ENCODE measurements at places on chromosomes 2 and 18. TPM values are rescaled to one million over a fixed set of nuclear protein-coding genes. Genes with fewer than 3 reads are reported as not detected.

Gene EFR3B
- total RNA-seq, result 4.3 TPM

Gene EVX2
- not detected for total RNA-seq

GRCh38 chr2:126345691-126346090 lies 310.3 kb upstream of the GYPC start:
- DNase-seq, result no peak

GRCh38 chr2:164879901-164880535 lies 38.4 kb upstream of the COBLL1 start:
- no peak for DNase-seq

- DNase-seq, result no peak
Measured at GRCh38 chr18:29057703-29058102, 880.8 kb upstream of the CDH2 start.

DNA sequence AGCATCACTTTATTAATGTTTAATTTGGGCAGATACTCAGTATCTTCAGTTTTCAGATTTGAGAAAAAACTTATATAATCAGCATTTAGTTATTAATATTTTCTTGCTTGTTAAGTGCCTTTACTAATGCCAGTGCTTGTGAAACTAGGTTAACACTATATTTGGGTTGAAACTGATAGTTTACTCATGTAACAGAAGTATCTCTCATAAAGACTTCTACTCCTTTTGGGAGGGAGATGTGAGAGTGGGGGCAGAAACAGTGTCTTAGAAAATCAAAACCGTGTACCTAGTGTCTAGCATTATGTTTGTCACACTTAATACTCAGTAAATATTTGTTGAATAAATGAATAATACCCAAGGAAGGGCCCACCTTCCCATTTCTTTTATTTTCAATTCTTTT lies 129.5 kb downstream of the MSTN start:
- DNase-seq, result no peak

Gene FKBP1B
- total RNA-seq, result 5.5 TPM

- no peak for DNase-seq
Measured at GRCh38 chr18:1595195-1595594, 690.5 kb downstream of the ADCYAP1 start.

- no peak for DNase-seq
Measured at GRCh38 chr2:142422769-142423168, 292.0 kb upstream of the LRP1B start.

GRCh38 chr2:165893556-165893955 lies 60.0 kb downstream of the TTC21B start:
- DNase-seq, result no peak

Gene REG3G
- total RNA-seq, result not detected

GRCh38 chr18:60113396-60113795 lies 213.6 kb downstream of the PMAIP1 start:
- DNase-seq, result no peak

DNA sequence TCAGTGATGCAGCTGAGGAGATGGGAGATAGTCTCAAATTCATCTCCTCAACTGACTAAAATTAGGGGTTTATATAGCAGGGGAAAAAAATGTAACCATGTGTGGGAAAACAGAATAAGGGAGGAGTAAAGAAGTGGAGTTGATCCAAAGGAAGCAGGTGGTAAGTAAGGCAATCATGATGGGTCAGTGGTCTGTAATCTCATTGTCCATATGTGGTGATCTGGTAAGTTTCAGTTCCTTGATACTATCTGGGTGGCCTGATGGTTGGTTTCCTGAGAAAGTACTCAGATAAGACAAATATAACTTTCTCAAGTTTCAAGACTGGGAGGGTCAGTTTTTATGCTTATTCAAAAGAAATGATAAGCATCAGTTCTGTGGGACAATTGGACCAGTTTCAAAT lies 312.3 kb upstream of the KCNJ3 start:
- DNase-seq, result no peak

DNA sequence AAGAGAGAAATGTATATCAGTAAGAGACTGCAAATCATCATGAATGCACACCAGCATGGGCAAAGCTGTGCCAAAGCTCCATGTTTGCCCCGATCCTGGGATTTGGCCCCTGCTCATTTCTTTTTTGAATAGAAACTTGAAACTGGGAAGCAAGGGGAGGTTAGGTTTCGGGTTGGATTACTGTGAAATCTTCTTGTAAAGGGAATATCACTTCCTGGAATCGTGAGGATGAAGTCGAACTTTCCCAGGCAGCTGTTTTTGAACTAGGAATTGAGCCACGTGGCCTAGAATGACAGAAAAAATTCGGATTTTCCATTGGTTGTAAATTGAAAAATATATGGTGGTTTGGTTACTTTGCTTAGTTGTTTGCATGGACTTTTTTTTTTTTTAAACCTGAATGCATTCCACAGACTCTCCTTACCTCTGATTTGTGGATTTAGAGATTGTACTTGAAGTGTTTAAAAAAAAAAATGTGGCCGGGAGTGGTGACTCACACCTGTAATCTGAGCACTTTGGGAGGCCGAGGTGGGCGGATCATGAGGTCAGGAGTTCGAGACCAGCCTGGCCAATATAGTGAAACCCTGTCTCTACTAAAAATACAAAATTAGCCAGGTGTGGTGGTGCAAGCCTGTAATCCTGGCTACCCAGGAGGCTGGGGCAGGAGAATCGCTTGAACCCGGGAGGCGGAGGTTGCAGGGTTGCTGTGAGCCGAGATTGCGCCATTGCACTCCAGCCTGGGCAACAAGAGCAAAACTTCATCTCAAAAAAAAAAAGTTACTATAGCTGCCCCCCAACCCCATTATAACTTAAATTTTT lies 32.1 kb downstream of the GRHL1 start:
- DNase-seq, result no peak

Gene UGT1A10
- total RNA-seq, result not detected

Gene ECEL1
- 0.33 TPM for total RNA-seq

DNA sequence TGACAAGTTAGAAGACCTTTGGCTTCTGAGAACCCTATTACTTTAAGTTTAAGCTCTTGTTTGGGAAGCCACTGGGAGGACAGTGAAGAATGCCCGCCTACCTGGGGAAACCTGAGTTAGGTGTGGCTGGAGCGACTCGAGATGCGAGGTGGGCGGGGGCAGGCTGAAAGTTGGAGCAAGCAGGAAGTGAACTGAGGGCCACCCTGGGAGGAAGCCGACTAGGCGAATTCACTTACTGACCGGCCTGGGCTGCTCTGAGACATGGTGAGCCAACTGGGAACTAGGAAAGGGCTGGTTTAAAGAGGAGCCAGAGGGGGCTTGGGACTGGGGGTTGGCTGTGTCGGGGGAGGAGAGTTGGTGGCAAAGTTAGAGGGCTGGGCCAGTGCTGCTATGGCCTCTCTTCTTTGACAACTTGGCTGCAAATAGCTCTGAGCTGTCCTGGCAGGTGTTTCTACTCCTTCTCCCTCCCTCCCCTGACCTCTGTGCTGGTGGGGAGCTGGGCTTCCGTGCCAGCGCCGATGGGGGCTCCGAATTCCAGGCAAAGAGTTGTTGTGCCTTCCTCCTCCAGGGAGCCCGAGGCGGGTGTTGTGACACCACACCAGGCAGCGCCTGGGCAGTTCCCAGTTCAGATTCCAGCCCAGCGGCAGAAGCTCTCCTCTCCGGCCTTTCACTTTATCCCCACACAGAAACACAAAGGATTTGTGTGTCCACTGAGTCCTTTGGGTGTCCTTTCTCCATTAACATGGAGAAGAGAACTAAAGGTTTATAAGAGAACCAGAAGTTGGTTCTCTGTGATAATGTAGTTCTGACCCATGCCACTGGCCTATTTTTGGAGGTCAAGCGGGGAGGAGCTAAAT lies at the start of gene VAMP8:
VAMP8 (plus strand) TSS at position 201 of the 857 bp plus-strand sequence; CDS start at position 262, 61 bp downstream.
- peak; percentile 75 for DNase-seq

DNA sequence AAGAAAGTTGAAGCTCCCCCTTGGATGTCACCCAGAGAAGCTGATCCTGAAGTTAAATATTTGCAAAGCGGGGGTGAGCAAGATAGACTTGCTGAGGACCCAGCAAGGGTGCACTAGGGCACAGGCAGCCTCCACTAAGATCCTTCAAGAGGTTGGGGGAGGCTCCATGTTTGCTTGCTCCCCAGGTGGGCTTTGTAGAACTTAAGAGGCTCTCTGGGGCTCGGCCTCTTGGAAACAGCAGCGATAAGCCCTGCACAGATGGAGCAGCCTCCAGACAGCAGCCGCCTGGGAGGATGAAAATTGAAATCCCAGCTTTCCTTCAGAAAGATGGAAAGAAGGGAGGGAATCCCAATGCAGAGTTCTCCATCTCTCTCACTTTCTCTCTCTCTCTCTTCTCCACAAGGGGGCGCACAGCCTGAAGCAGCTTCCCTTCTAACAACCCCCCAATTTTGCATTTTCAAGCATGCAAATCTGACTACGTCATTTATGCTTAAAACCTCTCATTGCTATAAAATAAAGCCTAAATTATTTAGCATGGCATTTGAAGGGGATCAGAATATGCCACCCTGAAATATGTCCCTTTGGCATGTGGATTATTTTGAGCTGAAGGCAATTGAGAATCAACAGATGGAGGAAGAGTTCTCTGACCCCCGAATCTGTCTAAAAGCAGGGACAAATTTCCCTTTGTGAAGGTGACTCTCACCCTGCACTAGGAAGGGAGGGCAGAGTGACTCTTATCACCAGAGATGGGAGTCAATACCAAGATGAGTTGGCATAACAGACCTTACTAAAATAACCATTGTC lies 185.7 kb upstream of the KLHL29 start:
- DNase-seq, result no peak

Gene CPO
- total RNA-seq, result 0.67 TPM

DNA sequence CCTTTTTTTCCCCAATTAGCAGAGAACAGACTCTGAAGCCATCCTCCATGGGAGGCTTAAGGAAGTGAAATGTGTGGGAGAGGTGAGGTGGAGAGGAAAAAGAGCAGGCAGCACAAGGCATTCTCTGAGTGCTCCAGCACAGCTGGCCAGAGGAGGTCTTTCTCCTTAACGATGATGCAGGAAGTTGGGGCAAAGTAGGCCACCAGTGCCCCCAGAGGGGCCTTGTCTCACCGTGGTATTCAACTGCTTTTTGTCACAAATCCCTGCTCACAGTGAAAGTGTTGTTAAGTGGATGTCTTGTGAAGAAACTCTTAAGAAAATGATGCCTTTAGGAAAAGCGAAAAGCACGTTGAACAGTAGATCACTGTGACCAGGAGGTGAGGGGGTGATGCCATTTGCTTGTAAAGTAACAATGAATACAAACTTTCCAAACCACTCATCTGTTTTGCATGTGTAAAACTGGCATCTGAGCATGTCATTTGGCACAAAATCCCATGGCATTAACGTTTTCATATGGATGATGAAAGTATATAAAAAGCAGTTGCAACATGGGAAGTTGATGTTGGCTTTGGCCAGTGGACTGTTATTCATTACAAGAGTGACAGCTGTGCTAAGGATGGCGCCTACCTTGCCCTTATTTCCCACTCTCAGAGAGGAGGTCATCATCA lies 49.2 kb upstream of the CDC42EP3 start:
- DNase-seq, result no peak

- DNase-seq, result no peak
Measured at GRCh38 chr2:10460366-10460796, 12.3 kb upstream of the ODC1 start.
